HEK293T (cell line): ENCODE measurements at places on chromosomes 12 and 14.
A peak's percentile ranks its signal among the peaks of the same experiment; 100 is the strongest.

DNA sequence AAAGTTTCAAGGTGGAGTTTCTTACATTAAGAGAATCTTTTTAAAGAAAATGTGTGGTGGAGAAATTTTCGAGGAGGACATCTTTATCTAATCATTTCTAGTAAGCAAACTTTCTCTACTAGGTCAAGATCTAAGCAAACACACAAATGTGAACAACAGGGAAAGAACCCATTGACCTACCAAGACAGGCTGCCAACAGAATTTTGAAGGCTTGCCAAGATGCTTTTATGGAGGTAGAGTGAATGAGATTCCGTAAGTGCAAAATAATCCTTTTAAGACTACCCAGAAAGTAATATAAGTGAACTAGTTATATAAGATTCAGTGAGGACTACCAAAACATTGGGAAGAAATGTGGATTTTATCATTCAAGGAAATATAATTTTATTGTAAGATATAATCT, 357.1 kb upstream of the PDE3A start:
- DNase-seq = no peak

DNA sequence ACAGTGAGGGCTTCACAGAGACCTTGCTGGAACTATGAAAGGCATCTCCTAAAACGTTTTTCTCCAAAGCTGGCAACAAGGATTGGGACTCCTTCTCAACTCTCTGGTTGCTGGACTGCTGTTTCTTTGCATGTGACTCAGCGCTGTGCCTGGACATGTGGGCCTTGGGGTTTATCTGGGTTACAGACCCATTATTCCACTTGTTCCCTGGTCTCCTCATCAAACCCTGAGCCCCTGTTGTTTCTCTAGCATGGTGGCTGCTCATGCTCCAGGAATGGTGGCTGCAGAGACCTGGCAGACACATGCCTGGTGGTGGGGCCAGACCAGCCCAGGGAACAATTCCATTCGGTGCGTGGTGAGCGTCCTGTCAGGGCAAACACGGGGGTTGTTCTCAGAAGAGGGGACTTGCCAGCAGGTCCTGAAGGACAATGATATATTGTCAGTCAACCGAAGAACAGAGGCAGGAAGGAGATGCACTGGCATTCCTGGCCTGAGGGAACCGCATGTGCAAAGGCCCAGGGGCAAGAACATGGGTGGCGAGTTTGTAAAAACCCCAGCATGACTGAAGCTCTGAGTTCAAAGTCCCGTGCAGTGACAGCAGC, 320.1 kb upstream of the RTL1 start:
- no peak for DNase-seq

DNA sequence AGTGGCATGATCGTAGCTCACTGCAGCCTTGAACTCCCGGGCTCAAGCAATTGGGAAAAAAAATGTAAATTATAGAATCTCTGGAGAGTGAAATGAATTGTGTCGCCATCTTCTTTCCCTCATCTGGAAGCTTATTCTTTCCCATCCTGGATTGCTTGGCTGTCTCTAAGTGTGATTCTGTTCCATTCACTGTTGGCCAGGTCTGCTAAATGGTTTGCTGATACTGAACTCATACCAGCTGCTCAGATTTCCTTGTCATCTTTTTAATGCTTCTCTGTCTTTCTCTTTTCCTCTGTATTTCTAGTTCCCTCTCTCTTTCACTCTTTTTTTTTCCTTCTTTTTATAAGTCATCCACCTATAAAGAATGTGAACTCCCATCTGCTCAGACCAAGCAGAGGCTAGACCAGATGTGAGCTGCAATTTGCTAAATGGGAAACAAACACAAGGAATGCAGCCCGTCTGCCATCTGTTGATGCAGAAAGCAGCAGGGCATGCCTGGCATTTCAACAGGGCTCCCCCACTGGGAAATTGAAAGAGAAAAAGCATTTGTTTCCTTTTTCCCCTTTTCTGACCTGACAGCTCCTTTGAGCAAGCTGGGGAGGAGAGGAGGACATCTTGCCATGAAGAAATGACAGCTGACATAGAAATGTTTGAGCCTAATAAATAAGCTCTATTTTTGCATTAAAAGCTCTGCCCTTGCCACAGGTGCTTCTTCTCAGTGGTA, 1823.6 kb upstream of the FLRT2 start:
- no peak for DNase-seq

DNA sequence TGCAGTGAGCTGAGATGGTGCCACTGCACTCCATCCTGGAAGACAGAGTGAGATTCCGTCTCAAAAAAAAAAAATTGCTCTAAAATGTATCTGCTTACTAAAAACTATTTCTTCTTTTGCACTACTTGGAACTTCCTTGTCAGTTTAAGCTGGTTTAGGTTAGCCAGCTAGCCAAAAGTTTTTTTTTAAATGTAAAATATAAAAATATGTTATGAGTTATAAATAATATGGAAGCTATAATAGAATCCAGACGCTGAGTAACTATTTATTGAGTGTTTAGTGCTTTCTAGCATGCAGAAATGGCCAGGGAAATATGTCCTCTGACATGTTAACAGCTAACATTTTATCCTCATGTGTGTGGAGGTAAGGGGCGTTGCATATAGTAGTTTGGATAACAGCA, 85.6 kb downstream of the PLEKHA5 start:
- no peak for DNase-seq

GRCh38 chr14:73903028-73903427, 16.4 kb downstream of the ZNF410 start:
- DNase-seq = no peak

DNA sequence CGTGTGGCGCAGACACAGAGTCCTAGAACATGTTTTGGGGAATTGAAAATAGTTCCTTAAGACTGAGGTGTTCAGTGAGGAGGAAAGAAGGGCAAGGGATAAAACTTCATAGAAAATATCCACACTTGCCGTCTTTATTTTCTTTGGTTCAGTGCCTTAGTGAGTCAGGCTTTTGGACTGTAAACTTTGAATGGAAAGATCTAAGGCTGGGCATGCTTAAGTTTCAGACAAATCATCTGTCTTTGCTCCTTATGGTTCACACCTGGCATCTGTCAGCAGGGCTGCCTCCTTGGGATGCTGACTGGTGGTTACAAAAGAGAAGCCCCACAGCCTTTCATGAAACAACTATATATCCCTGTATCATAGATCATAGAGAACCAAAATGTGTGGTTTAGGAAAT, 136.3 kb upstream of the PRICKLE1 start:
- no peak for DNase-seq

GRCh38 chr14:45251912-45252311, 1.1 kb downstream of the MIS18BP1 start:
- no peak for DNase-seq

DNA sequence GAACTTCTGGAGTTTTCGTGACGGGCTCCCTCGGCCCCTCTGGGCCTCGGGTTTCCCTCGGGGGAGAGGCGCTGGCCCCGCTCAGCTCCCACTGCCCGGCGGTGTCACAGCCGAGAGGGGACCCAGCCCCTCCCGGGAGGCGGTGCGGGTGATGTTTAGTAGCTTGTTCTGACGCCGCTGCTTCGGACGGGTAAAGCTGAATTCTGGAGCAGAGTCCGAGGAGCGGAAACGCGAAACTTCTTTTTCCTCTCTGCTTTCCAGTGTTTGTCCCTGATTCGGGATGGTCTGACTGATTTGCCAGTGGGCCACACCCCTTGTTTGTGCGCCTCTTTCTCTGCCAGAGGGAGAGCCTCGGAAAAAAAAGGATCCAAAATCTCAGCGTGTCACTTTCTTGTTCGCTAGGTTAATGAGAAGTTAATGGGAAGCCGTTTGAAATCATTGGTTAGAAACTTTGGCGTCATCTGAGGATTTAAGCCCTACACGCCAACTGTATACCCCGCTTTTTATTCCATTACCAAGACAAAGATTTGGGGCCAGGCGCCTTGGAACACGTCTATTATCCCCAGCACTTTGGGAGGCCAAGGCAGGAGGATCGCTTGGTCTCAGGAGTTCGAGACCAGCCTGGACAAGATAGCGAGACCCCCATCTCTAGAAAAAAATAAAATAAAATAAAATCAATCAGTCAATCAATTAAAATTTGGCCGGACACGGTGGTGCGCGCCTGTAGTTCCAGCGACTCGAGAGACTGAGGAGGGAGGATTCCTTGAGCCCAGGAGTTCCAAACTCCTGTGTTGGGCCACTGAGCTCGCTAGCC, 756 bp downstream of the TULP3 start:
- DNase-seq = peak; percentile 36

GRCh38 chr12:5902736-5903135, 42.3 kb downstream of the ANO2 start:
- no peak for DNase-seq
